Sigmoid colon (tissue), 7 donors: ENCODE measurements at places on chromosomes 1 and 21. TPM values are rescaled to one million over a fixed set of nuclear protein-coding genes. Genes with fewer than 3 reads are reported as not detected.

Gene SPRR2A
- polyA plus RNA-seq: not detected

Gene PDC
- not detected for polyA plus RNA-seq

Gene S1PR1
- 29.3 TPM for polyA plus RNA-seq

Gene NPPA
- 8.6 TPM for polyA plus RNA-seq
